ENCODE measurements at places on chromosomes 16 and 17.

DNA sequence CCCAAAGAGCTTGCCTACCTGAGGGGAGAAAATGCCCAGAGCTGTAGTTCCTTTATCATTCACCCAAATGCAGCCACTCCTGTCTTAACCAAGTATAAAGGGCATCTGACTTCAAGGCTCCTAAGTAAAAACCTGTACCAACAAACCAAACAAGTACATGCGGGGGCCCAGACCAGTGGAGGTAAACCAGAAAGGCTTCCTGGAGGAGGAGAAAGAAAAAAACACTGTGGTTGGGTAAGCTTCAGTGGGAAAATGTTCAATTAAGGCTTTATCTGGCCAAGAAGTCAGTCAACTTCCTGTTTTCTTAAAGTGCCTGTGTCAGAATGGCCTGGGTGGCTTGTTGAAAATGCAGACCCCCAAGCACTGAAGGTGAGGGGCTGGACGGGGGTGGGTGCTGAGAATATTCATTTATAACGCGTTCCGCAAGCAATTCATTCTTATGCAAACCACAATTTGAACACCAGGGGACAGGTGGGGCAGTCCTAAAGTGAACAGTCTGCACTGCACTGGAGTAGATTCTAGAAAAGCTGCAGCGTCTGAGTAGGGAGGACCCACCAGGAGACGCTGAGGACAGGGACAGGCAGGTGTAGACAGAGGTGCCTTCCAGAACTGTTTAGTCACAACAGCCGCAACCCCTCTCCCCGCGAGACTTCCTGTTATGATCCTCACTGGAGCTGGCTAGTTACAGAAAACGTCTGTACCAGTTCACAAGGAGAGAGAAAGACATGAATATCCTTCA lies 467.1 kb downstream of the SOX9 start:
- no peak for DNase-seq

GRCh38 chr16:24789881-24790280 lies 55.9 kb upstream of the SLC5A11 start:
- DNase-seq, result no peak

- DNase-seq, result no peak
Observed at GRCh38 chr17:72182371-72182873, 61.6 kb downstream of the SOX9 start.

DNA sequence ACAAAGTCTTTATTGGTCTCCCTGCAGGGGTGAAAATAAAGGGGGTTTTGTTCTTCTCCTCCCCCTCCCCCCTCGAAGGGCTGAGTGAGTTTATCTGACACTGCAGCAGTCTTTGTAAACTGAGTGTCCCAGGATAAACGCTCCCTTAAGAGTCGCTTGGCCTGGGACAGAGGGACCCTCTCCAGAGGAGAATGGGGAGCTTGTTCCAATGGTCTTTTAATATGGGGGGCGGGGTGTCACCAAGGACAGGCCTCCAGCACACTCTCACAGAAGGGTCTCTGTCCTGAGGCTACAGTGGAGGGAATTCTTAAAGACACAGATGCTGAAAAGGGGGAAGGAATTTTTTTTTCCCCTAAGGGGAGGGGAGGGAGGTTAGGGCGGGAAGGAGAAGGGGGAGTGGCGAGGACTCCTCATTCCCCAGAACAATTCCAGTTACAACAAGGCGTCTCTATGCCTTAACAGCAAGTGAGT lies 455.5 kb downstream of the SOX9 start:
- DNase-seq, result no peak

GRCh38 chr16:78976212-78976611 lies 624.3 kb downstream of the MAF start:
- no peak for DNase-seq

DNA sequence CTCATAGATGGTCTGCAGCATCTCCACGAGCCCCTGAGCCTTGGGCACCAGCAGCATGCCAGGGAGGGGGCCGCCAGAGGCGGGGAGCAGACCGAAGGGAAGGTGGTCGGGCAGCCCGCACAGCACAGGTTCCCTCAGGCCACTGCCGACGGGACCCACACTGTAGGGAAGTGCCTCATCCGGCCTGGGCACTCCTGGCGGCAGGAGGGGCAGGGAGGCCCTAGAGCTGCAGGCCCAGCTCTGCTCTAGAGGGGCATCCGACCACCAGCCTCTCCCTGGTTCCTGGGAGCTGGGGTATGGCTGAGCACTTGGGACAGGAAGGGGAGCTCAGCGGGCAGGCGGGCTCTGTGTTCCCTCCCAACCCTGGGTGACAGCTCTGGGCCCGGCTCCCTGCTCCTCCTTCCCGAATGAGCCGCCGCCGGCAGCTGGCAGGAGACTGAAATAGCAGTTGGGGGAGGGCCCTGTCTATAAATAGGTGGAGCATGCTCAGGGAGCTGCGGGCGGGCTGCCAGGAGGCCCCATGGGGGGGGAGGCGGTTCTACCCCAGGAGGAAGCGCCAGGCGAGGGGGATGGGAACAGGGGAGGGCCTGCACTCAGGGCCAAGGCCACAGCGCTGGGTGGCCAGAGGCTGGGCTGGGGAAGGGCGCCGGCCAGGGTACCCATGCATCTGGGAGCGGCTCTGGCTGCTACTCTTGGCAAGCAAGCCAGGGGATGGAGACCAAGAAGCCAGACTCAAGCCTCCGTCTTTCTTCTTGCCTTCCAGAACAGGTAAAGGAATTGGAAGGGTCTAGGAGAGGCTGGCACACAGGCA lies 12.4 kb downstream of the HDAC5 start:
- peak; percentile 63 for DNase-seq

DNA sequence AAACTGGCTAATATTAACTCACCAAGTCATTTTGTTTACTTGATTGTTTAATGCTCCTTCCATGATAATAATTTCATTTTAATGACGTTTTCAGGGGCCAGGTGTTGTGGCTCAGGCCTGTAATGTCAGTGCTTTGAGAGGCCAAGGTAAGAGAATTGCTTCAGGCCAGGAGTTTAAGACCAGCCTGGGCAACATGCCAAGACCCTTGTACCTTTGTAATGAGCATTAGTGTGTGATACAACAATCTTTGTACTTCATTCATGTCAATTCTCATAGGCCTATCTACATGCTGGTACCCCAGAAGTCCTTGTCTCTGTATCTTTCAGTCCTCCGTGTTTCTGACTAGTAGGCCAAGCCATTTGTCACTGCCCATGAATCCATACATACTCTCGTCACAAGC lies 296.9 kb downstream of the ZFHX3 start:
- DNase-seq, result no peak

DNA sequence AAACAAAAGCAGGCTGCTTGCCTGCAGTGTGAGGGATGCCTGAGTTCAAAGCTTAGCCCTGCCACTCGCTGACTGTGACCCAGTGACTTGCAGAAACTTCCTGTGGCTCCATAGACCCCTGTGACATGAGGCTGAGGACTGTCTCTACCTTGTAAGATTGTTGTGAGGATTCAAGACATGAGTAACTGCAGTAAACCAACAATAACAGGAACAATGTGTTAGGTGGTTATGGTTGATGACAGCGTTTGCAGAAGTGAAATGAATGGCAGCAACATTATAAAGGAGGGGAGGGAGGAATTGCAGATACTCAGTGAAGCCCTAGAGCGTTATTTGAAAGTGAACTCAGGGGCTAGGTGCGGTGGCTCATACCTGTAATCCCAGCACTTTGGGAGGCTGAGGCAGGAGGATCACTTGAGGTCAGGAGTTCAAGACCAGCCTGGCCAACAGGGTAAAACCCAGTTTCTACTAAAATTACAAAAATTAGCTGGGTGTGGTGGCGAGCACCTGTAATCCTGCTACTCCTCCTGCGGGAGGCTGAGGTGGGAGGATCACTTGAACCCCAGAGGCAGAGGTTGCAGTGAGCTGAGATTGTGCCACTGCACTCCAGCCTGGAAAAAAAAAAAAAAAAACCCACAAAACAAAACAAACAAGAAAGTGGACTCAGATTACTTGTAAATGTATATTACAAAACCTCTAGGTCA lies 33.5 kb upstream of the EMP2 start:
- no peak for DNase-seq

DNA sequence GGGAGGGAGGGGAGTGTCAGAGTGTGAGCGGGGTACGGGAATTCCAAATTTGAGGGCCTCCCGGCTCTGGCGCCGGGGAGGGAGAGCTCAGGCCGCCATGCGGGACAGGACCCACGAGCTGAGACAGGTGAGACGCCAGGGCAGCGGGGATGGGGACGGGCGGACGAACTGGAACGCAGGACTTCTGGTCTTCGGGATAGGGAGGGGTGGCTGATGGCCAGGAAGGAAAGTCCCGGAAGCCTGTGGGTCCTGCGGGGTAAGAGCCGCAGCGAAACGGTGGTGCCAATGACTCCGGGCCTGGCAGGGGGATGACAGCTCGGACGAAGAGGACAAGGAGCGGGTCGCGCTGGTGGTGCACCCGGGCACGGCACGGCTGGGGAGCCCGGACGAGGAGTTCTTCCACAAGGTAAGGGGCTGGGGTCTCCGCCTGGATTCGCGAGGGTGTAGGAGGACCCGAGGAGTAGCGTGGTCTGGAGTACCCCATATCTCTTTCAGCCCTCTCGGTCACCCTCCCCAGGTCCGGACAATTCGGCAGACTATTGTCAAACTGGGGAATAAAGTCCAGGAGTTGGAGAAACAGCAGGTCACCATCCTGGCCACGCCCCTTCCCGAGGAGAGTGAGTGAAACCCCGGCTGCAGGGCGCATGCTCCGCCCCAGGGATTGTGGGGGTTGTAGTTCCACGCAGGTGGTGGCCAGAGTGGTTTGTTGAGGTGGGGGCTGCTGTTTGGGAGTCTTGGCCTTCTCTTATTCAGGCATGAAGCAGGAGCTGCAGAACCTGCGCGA lies 543 bp downstream of the STX4 start:
- peak; percentile 7 for DNase-seq

DNA sequence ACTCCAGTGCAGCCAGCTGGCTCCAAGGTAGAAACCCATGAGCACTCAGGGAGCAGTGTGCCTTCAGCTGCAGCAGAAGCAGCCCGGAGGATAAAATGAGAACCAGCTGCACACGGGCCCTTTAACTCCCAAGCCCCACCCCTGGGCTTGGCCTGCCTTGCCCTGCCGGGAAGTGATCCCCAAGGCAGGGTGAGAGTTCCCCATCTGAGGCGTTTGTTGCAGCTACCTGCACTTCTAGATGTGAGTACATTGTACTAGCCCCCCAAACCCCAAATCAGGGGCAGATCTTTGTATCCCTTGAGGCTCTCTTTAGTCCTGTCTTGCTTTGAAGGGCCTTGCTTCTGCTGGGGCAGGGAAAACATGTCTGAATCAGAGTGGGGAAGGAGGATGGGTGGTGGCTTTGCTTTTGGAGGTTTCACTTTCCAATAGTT lies at the start of gene MVP:
TSS of gene MVP (plus strand) at position 192 of the 431 bp plus-strand sequence. CDS start 10,088 bp downstream, outside the sequence.
- DNase-seq, result no peak

DNA sequence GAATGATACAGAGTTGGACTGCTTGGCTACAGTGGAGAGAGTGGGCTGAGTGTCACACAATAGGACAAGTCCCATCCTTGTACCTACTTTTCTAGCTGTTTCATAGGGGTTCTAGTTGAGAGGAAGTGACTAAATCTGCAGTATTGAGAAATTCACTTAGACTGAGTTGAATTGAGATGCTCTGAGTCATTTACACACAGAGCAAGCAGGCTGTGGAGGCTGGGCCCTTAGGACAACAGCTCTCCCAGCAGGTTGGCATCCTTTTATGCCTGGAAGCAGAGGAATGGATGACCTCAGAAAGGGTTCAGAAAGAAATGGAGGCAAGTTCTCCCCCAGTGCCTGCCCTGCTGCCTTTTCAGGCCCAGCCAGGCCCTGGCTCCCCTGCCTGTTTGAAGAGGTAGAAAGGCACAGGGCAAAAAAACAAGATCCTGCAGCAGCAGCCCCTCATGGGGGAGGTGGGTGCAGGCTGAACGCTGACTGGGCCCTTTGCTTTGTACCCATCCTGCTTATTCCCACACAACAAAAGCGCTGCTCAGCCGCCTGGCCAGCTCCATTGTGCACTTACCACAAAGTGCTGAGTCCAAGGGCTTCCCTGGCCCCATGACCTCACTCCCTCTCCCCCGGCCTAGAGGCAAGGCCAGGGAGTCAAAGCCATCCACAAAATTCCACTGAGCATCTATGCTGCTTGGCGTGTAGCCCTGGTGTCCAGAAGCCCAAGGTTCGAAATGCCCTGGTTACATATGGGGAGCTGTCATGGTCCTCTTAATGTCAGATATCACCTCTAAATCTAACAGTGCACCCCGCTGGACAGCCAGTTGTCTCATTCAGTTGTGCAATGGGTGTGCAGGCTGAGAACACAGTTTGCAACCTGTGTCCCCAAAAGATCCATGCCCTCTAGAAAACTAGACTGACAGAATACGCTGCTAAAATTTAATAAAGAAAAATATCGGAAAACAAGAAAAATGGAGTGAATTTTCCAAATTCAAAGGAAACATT lies 5.4 kb upstream of the CRYBA1 start:
- peak; percentile 89 for DNase-seq

DNA sequence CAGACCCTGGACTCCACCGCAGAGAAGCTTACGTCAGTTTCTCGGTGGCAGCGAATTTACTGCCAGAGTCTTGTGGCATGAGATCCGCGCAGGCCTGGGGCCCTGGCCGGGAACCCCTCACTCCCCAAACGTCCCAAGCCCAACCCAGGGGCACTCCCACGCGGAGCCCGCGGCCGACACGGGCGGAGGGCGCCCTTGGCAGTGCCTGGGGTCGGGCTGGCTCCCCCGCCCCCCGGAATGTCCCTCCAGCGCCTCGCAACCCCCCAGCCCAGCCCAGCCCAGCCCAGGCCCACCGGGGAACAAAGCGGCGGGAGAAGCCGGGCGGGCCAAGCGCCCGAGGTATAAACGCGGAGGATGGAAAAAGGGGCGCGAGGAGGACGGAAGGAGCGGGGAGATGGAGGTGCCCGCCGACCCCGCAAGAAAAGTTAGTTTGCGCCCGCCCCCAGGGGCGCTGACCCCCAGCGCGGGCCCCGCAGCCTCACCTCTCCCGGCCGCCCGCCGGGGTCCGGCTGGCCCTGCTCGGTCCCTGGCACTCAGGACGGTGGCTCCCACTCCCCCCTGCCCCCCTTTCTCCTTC lies 330 bp downstream of the CASKIN2 start:
- no peak for DNase-seq

- no peak for DNase-seq
Observed at GRCh38 chr17:61753696-61754095, 109.6 kb downstream of the BRIP1 start.

GRCh38 chr17:6495450-6496115 lies 51.3 kb downstream of the PIMREG start:
- DNase-seq, result no peak

DNA sequence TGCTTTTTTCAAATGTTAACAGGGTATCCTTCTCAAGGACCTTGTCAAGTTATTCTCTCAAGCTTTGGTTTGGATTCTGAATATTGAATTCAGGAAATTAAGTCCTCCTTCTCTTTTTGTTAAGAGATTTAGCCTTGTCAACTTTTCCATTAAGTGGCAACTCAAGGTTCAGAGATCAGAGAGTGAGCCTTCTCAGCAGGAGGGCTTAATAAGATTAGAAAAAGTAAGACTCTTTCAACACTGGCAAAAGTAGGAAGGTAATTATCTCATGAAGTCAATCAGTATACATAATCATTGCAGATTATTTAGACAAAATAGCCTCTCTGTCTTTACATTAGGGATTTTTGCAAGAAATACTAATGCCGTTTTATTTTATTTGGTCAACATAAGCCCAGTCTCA lies 330.7 kb downstream of the KIF2B start:
- DNase-seq, result no peak
